ENCODE measurements at places on chromosomes 2 and 18.

GRCh38 chr2:74491648-74492544 lies 7.5 kb downstream of the LBX2 start:
- no peak for DNase-seq

- DNase-seq = no peak
These were observed 31.1 kb upstream of the EPC2 start for GRCh38 chr2:148613231-148614013.

GRCh38 chr18:69636529-69637301 lies 236.0 kb downstream of the DOK6 start:
- DNase-seq = no peak

DNA sequence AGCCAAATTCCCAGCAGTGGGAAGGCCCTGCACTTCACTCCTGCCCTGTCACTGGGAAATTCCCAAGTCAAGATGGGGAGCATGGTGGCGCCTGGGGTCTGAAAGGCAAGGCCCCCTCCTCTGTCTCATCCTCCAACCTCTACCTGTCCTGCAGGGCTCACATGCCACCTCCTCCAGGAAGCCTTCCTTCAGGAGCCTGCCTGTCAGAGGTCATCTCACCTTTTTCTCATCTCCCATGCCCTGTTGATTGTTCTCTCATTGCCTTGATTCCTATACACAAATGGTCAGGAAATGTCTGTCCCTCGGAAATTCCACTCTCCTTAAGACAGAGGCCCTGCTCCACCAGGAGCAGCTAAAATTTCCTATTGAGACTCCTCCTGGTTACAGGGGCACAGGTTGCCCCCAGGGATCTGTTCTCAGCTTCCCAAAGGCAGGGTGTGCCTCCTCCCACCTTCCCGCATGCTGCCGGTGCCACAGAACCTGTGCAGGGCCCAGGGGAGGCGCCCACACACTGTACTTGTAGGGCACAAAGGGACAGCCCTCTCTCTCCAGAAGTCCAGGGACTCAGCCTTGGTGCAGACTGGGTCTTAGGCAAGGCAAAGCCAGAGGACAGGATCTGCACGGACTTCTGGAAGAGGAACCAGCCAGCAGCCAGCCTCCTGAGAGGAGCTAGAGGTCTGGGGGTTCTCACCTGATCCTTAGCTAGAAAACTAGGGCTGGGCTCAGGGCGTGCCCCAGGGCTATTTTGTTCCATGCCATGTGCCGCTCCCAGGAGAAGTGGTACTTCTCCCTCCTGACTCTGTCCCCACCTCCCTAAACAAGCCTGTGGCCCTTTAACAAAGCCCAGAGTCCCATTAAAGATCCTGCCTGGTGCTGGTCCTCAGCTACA lies 12.9 kb downstream of the HES6 start:
- no peak for DNase-seq

DNA sequence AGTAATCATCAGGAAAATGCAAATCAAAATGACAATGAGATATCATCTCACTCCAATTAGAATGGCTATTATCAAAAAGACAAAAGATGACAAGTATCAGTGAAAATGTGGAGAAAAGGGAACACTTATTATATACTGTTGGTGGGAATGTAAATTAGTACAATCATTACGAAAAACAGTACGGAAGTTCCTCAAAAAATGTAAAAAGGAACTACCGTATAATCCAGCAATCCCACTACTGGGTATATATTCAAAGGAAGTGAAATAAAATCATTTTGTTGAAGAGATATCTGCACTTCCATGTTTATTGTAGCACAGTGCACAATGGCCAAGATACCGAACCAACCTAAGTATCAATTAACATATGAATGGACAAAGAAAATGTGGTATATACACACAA lies 52.4 kb upstream of the TEX51 start:
- no peak for DNase-seq

- no peak for DNase-seq
These were observed 110.0 kb downstream of the TCF4 start for GRCh38 chr18:55477860-55478581.

DNA sequence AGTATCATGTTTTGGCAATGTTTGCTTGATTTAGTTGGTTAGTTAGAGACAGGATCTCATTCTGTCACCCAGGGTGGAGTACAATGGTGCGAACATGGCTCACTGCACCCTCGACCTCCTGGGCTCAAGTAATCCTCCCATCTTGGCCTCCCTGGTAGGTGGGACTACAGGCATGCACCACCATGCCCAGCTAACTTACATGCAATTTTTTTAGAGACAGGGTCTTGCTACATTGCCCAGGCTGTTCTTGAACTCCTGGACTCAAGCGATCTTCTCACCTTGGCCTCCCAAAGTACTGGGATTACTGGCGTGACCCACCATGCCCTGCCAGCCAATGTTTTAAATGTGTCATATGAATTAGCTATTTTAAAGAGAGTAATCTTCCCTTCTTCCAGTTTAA lies 16.3 kb upstream of the CDKL4 start:
- DNase-seq = no peak

GRCh38 chr18:10995550-10995949 lies 153.8 kb downstream of the PIEZO2 start:
- no peak for DNase-seq

- DNase-seq = no peak
These were observed 23.0 kb downstream of the ERMN start for GRCh38 chr2:157302492-157303099.

- DNase-seq = no peak
These were observed 8.2 kb downstream of the KCNJ3 start for GRCh38 chr2:154706660-154707059.

- DNase-seq = no peak
These were observed 403.2 kb downstream of the THSD7B start for GRCh38 chr2:137168552-137168951.

DNA sequence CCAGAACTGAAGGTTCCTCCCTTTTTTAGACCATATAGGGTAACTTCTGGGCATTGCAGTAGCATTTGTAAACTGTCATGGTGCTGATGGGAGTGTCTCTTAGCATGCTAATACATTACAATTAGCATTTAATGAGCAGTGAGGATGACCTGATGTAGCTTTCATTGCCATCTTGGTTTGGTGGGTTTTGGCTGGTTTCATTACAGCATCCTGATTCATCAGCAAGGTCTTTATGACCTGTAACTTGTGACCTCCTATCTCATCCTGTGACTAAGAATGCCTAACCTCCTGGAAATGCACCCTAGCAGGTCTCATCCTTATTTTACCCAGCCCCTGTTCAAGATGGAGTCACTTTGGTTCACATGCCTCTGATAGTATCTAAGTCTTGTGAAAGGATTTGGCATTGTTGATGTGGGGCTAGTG lies 159.0 kb downstream of the TMX3 start:
- DNase-seq = no peak

DNA sequence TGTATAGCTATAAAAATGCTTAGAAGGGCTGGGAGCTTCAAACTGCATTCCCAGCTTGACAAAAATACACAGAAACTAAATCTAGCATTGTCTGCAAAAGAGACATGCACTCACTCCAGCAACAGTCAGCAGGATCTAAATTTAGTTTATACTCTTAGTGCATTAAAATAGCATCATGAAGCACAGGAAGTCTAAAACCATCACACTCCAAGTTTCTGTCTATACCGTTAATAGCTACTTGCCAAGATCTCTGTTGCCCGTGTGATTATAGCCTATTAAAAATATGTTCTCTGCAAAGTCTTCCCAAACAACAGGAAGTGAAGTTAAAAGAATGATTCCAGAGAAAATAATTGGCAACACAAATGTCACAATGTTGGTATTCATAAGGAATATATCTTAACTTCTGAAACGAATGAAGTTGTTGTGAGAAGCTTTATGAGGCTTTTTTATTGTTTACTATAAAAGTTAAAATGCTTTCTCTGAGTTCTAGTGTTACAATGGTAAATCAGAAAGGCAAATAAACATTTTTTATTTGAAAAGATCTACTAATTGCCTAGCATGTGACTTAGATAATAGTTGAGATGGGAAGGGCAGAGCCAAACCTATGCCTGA lies 184.2 kb downstream of the ZNF385B start:
- no peak for DNase-seq

DNA sequence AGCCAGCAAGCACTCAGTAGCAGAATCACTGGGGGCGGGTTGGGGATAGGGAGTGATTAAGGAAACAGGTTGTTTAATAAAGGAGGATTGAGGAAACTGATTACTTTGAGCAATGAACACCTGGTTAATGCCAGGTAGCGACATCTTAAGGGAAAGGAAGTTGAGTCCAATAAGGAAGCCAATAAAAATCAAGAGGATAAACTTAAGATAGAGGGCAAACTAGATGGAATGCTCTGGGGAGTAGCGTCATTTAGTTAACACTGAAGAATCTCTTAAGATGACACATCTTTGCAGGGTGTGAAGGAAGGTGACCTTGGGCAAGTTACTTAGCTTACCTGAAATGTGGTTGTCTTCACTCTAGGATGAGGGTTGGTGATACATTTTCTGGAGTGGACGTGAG lies 242.7 kb downstream of the PRKCE start:
- no peak for DNase-seq

- no peak for DNase-seq
These were observed 24.0 kb upstream of the ATP5MC3 start for GRCh38 chr2:175205523-175205922.

- no peak for DNase-seq
These were observed 73.9 kb downstream of the SDC1 start for GRCh38 chr2:20150806-20151571.

DNA sequence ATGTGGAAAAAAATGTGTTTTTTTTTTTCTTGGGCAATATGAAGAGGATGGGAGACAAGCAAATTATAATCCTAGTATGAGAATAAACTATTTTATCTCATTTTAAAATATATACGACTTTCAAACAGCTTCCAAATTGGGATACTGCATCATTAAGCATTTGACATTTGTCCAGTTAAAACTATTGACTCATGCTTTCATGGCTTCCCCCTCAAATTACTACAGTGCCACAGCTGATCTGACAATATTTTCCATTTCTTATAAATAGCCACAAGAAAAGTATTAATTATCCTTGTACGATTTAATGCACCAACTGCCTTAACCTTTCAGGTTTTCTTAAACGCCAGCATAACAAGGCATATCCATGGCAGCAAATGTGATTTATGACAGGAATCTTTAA lies 1134.8 kb upstream of the ZEB2 start:
- DNase-seq = no peak

DNA sequence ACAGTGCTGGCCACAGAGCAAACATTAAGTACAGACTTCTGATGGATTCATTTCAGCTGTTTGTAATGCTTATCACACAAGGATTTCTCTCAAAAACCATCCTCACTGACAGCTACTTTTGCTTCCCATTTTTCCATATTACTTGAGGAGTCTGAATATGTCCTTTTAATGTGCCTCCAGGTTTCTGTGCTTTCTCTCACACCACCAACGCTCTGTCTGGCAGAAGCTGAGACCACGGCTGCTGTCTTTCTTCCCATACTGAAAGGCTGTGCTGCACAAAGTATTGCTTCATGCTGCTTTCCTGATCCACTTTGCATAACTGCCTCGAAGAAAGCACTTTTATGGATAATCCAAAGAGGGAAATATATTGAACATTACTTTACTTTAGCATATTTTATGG lies 312.1 kb upstream of the ZEB2 start:
- no peak for DNase-seq

DNA sequence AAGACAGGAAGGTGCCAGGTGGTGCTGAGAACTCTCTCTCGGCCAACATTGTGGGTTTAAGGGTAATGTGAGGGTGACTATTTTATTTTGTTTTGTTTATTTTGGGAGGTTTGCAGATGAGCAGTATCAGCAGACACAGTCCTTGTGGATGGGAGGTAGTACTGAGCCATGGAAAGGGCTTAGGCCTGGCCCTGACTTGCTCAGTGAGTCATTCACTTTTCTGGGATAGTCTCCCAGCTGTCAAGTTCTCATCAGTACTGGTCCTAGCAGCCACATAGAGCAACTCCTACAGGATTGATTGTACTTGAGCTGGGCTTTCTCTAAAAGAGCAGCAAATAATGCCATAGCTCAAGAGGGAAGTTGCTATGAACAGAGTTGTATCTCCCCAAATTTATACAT lies 175.2 kb downstream of the LOXHD1 start:
- no peak for DNase-seq

GRCh38 chr2:241894681-241895426 lies 25.3 kb downstream of the RTP5 start:
- DNase-seq = no peak

DNA sequence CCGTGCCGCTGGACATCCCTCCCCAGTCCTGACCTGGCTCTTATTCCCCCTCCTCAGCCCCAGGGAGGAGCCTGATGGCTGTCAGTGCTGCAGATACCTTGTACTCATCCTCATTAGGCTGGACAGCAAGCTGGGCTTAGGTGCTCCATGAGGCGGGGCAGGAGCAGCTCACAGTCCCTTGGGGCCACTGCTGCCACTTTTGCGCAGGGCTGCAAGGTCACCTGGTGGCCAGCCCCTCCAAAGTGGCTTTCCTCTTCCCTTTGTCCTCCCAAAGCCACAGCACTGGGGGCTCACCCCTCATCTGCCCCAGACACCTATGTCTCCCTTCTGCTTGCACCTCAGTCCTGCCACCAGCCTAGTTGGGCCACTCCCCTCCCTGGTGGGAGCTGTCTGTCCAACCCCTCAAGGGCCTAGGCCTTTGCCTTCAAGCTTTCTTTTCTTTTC lies 60.8 kb downstream of the FAM168B start:
- no peak for DNase-seq

GRCh38 chr2:70959851-70960832 lies 18.3 kb upstream of the ANKRD53 start:
- no peak for DNase-seq

DNA sequence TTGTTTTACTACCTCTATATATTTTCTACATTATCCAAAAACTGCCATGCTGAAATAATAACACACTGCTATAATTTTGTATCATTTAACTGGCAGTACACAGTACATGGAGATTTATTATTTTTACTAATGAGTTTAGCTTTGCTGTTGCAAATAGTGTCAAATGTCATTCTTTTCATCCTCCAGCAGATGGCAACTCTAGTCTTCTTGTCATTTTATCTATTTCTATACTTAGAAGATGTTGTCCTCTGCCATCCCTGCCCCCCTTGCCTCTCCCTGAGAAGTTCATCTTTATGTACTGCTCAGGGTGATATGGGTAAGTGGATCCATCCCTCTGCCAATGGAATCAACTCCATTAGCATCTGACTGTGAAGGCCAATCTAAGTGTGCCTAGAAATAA lies 21.7 kb upstream of the LRRTM1 start:
- DNase-seq = no peak

- no peak for DNase-seq
These were observed 21.0 kb upstream of the RAB27B start for GRCh38 chr18:54807303-54807702.

GRCh38 chr2:201242571-201243277 lies 17.6 kb upstream of the CASP8 start:
- DNase-seq = no peak

DNA sequence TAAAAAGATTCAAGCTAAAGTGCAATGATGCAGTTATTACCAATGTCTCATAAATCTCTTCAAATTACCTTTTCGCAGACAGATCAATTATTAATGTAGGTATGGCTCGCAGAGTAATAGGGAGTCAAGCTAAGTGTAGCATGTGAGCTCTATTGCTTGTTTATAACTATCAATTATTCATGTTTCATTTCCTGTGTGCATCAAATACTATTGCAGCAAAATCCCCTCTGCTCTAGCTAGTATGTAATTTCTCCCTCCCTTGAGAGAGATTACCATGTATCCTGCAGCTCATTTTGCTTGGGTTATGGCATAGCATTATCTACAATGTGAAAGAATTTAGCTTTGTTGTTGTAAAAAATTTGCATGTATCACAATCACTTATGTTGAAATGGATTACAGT lies 65.6 kb upstream of the SCN1A start:
- DNase-seq = no peak

GRCh38 chr2:111118981-111119821 lies 1.5 kb upstream of the BCL2L11 start:
- no peak for DNase-seq
